NCI-H2029 (cell line): ENCODE measurements at places on chromosomes 12 and 14.

GRCh38 chr12:114733919-114734318 is 49.9 kb upstream of the TBX3 start:
- no peak for DNase-seq

- DNase-seq, result no peak
These were observed 643 bp upstream of the TAMALIN start for GRCh38 chr12:52005903-52006703.

DNA sequence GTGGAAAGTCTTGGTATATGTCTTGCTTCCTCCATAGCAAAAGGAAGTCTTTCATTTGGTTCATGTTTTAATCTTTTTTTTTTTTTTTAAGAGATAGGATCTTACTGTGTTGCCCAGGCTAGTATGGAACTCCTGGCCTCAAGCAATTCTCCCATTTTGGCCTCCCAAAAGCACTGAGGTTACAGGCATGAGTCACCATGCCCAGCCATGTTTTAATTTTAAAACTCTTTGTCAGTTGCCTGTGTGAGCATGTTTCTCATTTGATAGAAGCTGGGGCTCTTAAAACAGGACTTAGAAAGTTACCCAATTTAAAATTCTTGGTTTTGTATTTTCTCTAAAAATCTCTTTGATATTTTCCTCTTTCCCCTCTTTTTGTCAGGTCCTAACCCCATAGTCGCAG is 45.0 kb upstream of the REP15 start:
- DNase-seq, result no peak

DNA sequence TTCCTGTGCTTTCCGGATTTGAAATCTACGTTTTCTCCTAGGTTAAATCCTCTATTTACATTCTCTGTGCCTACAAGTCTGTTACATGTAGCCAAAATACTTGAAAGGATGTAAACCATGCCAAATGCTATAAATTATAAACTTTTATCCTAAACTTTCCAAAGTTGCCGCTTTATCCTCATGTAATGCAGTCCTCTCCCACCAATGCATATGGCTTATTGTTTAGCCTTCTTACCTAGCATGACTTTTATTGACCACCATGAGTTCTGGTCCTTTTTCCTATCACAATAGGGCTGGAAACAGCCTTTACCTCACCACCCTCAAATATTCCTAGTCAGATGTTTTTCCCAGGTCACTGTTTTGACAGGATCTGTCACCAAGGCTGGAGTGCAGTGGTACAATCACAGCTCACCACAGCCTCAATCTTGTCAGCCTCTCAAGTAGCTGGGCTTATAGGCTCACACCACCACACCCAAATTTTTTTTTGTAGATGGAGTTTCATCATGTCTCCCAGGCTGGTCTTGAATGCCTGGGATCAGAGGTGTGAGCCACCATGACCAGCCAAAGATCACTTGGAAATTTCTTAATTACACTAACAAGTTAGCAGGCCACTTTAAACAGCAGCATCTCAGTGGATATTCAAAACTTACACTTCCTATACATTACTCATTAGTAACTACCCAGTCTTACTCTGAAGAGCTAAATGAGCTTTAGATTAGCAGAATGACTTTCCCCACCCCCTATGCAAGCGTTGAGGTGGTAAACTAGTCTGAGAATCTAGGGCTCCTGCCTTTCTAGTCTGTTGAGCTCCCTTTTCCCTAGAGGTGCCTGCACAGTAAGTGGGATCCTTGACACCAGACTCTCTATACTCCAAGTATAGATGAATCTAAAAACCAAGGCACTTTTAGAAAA is 4.1 kb downstream of the TUBA1B start:
- DNase-seq, result no peak

DNA sequence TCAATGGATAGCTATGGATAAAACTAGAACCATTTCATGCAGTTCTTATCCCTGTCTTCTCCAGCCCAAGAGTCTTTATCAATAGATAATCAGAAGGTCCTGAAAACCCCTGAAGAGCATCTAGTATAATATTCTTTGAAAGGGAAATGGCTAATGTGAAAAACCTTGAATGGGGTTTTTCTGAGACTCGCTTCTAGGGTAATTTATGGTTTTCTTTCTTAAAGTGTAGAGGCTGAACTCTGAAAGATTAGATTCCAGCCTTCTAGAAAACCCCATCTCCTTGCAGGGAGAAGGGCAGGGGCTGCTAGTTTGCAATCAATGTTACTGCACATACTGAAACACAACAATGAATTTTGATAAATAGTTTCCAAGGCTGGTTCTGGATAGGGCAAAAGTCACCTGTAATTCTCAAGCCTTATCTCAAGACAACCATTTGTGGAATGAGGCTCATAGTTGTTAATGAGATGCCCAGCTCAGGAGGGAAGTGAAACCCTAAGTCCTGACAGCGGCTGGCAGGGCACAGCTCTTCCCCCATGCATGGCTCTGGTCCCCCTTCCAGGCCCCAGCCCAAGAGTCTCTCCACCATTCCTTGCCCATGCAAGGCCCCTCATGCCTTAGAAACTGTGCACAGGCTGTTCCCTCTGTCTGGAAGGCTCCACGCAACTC is 33.7 kb upstream of the PYGL start:
- DNase-seq, result no peak

DNA sequence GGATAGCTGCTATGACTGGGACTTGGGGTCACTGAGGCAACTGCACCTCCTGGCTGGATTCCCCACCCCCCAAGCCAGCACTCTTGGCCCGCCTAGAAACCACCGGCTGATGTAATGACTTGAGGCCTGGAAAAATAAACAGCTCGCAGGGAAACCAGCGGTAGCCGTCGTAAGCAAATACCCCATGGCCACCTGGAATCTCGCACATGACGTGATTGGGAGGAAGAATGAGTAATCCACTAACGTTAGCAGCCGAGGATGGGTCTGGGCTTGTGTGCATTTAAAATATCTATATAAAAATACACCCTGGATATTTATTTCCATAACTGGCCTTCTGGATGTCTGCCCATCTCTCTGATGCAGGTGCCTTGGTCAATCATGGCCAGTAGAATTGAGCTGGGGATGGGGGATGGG is 120.1 kb downstream of the SMOC1 start:
- peak; percentile 58 for DNase-seq

DNA sequence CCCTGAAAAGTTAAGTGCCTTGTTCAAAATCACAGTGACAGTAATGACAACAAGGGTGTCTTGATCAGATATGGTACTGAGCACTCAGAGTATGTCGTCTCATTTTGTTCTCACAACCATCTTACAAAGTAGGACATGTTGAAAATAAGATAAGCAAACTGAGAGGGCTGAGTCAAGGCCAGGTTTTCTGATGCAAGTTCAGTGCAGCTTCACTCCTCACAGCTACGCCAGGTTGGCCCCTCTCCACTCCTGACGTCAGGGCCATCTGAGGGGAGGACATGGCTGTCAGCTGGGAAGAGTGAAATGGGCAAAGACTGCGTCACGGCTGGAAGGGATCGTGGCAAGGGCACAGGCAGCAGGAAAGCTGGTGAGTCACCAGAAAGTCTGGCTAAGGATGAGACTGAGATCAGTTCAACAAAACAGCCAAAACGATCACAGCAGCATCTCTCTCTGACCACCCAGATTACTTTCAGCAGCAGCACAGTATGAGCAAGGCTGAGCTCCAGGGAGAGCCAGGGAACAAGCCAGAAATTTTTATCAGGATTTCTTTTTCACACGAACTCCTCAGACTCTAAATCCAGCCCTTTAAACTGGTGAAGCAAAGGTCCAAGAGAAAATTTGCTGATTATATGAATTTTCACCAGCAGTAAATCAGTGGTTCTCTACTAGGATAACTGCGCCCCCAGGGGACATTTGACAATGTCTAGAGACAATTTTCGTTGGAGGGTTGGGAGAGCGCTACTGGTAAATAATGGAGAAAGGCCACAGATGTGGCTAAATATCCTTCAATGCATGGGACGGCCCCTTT is 297.9 kb upstream of the AMIGO2 start:
- DNase-seq, result no peak

DNA sequence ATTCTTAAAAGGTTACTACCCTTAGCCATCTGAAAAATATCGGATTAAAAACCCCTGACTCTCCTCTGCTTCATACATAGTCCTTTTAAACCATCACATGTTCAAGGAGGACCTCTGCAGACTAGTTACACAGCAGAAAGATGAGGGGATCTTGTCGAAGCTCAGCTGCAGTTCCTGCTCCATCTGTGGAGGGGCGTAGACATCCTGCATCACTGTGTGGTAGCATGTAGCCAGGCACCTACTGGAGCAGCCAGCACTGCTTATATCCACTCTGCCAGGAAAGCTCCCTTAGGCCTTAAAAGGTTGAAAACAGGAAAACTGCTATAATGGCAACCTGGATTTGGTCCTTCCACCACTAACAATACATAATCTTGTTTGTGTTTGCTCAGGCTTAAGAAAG is 57.6 kb upstream of the STRN3 start:
- no peak for DNase-seq

DNA sequence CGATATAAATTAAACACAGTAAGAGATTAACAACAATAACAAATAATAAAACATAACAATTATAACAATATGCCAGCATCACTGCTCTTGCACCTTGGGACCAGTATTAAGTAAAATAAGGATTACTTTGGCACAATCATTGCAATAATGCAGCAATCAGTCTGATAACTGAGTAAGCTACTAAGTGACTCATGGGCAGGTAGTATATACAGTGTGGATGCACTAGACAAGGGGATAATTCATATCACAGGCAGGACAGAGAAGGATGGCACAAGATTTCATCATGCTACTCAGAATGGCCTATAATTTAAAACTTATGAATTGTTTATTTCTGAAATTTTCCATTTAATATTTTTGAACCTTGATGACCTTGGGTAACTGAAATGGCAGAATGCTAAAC is 290.7 kb downstream of the ALG10B start:
- no peak for DNase-seq

GRCh38 chr12:26918321-26919215 is 19.2 kb downstream of the INTS13 start:
- no peak for DNase-seq

DNA sequence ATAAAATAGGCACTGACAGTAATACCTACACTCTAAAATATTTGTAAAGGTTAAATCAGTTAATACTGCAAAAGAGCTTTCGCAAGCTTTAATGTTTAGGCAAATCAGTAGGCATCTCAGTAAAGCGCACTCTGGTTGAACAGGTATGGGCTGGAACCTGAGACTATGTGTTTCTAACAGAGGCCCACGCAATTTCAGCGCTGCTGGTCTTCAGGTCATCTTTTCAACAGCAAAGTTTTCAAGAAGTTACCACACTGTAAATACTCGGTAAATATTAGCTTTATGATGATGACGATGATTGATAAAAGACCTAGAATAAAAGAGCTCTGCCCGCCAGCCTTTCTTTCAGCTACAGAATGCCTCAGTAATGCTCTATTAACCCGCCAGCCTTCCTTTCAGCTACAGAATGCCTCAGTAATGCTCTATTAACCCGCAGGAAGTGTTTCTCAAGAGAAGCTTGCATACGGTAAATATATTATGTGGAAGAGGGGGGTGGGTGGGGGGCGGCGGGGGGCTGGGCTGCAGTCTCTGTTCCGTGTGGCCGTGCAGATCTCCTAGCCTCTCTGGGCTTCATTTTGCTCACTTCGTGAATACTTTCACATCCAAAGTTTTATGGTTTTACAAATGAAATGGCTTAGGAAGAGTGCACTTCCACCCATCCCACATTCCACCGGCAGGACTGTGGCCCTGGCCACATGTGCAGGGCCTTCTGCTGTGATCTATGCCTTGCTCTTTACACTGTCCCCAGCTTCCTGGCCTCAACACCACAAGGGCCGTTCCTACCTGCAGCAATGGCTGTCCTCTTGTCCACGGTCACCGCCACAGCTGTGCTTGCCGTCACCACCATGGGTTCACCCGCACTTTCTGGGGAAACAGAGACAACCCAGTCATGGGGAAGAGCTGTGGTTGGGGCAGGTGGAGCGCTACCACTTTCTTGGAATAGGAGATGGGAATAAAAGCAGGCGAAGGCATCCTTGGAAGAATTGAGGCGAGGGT is 19.9 kb downstream of the LRTM2 start:
- DNase-seq, result no peak

- peak; percentile 52 for DNase-seq
These were observed 42.5 kb downstream of the SMIM41 start for GRCh38 chr12:52121824-52122539.

DNA sequence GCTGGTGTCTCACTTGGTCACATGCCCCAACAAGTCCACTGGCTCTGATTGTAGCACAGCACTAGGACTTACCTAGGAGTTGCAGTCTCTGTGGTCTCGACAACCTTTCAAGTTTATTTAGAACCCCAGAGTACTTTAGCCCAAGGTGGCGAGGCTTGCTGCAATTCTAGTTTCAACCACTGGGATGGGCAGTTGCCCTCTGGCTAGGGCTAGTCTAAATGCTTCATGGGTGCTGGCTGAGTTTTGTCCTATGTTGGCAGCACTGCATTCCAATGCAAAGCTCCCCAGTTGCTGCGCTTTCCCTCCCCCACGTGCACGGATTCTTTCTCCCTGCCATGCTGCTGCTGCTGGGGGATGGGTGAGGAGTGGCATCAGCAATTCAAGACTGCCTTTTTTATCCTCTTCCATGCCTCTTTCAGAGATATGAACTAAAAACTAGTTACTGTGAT is 207.9 kb downstream of the SYNE2 start:
- DNase-seq, result no peak

DNA sequence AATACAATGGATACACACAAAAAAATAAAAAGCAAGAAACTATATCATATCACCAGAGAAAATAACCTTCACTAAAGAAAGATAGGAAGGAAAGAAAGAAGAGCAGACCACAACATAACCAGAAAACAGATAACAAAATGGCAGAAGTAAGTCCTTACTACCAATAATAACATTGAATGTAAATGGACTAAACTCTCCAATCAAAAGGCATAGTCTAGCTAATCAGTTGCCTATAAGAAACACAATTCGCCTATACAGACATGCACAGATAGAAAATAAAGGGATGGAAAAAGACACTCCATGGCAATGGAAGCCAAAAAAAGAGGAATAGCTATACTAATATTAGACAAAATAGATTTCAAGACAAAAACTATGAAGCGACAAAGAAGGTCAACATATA is 8.9 kb upstream of the TAS2R30 start:
- DNase-seq, result no peak

DNA sequence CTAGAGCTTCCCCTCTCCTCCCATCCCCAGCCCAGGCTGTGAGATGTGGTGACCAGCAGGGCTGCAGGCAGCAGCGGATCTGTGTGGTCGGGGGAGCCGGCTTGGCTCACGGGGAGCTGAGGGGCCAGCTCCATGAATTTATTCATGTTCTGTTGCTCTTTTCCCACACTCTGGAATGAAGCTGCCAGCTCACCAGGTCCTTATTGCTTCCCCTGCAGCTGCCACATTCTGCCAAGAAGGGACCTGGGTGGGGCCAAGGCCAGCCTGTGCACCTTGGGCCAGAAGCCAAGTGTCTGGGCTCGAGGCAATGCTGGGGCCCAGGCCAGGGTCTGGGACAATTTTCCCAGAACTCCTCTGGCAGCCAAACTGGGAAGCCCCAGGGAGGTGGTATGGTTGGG is 2.5 kb upstream of the C1QL4 start:
- no peak for DNase-seq
